T-helper 2 cell treated with Interferon-gamma antibody and Interleukin-4, amounts not matched to agents 5 μg/mL and 100 μg/mL, for 36 hours (primary cell): ENCODE measurements at places on chromosomes 16 and 17.

- H3K4me1 ChIP-seq, result no peaks in the 10 kb centered on the region
- no peak overlapping the region for H3K4me3 ChIP-seq
- H3K27ac ChIP-seq, result no peak overlapping the region
- no peaks in the 10 kb centered on the region for H3K27me3 ChIP-seq
These were observed 673.7 kb downstream of the CDH8 start for GRCh38 chr16:61362585-61362984.

DNA sequence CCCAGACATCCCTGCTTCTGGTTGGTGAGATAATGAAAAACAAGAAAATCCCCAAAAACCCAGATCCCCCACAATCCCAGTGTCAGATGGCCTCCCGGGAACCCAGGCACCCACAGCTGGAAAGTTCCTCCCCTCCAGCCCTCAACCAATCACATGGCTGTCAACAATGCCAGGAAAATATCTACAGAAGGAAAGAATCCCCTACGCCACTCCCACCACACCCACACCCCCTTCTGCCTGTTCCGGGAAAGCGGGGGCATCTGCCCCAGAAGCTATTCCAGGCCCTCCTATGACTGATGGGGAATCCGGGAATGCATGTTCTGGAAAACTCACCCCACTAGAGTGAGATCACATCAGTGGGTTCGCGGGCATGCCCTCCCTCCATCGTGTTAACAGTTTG lies 1.8 kb downstream of the TMEM95 start:
- peaks cover 3% of the 10 kb centered on the region for H3K27me3 ChIP-seq
- no peak overlapping the region for H3K4me3 ChIP-seq
- peaks cover 9% of the 10 kb centered on the region for H3K36me3 ChIP-seq
- no peak for DNase-seq
- H3K27ac ChIP-seq, result no peak overlapping the region

- H3K36me3 ChIP-seq, result peaks cover 19% of the 10 kb centered on the region
- no peak for DNase-seq
- peak overlapping the region; percentile 95 for H3K4me3 ChIP-seq
- peaks cover 48% of the 10 kb centered on the region for H3K4me1 ChIP-seq
- no peaks in the 10 kb centered on the region for H3K27me3 ChIP-seq
These were observed 1.3 kb downstream of the GNGT2 start for GRCh38 chr17:49209061-49209571.

GRCh38 chr16:58733248-58733670 lies 857 bp downstream of the GOT2 start:
- peaks cover 22% of the 10 kb centered on the region for H3K4me1 ChIP-seq
- H3K4me3 ChIP-seq, result peak overlapping the region; percentile 99
- H3K27me3 ChIP-seq, result no peaks in the 10 kb centered on the region
- peak overlapping the region; percentile 85 for H3K27ac ChIP-seq

- no peaks in the 10 kb centered on the region for H3K4me1 ChIP-seq
- no peaks in the 10 kb centered on the region for H3K36me3 ChIP-seq
- no peak overlapping the region for H3K4me3 ChIP-seq
- no peak for DNase-seq
These were observed 162.6 kb downstream of the SALL1 start for GRCh38 chr16:50988441-50988840.

- H3K4me1 ChIP-seq, result no peaks in the 10 kb centered on the region
- H3K4me3 ChIP-seq, result no peak overlapping the region
- no peaks in the 10 kb centered on the region for H3K36me3 ChIP-seq
- H3K27ac ChIP-seq, result no peak overlapping the region
These were observed 634.6 kb upstream of the SOX9 start for GRCh38 chr17:71486261-71486660.

DNA sequence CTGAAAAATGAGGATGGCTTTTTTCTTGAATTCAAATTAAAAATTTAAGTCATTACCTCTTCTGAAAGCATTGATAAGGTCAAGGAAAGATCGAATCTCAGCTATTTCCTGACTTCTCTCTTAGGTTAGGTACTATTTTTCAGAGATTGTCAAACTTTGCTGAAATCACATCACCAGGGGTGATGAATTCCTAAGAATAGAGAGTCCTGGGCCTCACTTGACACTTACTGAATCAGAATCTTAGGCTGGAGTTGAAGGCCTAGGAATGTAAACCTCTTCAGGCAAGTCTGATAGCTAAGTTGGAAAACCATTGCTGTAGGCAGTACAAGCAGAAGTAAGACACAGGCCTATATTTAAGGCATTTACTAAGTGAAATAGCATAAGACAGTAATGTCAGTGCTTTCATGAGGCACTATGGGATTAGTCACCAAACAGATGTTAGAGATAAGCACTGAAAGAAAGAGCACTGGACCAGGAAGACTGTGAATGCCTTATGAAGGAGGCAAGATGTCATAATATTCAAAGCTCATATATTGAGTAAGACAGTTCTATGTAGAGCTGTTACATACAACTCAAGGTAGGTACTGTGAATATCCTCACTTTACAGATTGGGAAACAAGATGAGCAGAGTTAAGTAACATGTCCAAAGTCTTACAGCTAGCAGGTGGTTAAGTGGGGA lies 21.5 kb downstream of the DCAF7 start:
- no peak for DNase-seq
- H3K27ac ChIP-seq, result no peak overlapping the region
- H3K4me1 ChIP-seq, result peaks cover 13% of the 10 kb centered on the region
- H3K36me3 ChIP-seq, result peaks cover 11% of the 10 kb centered on the region

- no peak overlapping the region for H3K27ac ChIP-seq
- no peak overlapping the region for H3K4me3 ChIP-seq
- peaks cover 7% of the 10 kb centered on the region for H3K4me1 ChIP-seq
- peaks cover 25% of the 10 kb centered on the region for H3K36me3 ChIP-seq
- H3K27me3 ChIP-seq, result no peaks in the 10 kb centered on the region
- no peak for DNase-seq
These were observed 51.2 kb downstream of the SKAP1 start for GRCh38 chr17:48378708-48379392.

- H3K27me3 ChIP-seq, result no peaks in the 10 kb centered on the region
- no peak for DNase-seq
- H3K36me3 ChIP-seq, result no peaks in the 10 kb centered on the region
These were observed 55.5 kb upstream of the FAM20A start for GRCh38 chr17:68656666-68657065.

- H3K36me3 ChIP-seq, result no peaks in the 10 kb centered on the region
- no peak overlapping the region for H3K4me3 ChIP-seq
- no peak overlapping the region for H3K27ac ChIP-seq
- DNase-seq, result no peak
- peaks cover 17% of the 10 kb centered on the region for H3K4me1 ChIP-seq
These were observed 14.4 kb downstream of the CA4 start for GRCh38 chr17:60164164-60164563.

- peak; percentile 51 for DNase-seq
- H3K27ac ChIP-seq, result peak within 1 kb of the TSS; percentile 80
- peak within 1 kb of the TSS; percentile 85 for H3K4me3 ChIP-seq
- peaks cover 39% of the 10 kb centered on the region for H3K4me1 ChIP-seq
These were observed at the start of gene PRRT2 for GRCh38 chr16:29811896-29812665. TSS of gene PRRT2 (plus strand) at chr16:29812193. CDS start at chr16:29813055, 862 bp downstream.

DNA sequence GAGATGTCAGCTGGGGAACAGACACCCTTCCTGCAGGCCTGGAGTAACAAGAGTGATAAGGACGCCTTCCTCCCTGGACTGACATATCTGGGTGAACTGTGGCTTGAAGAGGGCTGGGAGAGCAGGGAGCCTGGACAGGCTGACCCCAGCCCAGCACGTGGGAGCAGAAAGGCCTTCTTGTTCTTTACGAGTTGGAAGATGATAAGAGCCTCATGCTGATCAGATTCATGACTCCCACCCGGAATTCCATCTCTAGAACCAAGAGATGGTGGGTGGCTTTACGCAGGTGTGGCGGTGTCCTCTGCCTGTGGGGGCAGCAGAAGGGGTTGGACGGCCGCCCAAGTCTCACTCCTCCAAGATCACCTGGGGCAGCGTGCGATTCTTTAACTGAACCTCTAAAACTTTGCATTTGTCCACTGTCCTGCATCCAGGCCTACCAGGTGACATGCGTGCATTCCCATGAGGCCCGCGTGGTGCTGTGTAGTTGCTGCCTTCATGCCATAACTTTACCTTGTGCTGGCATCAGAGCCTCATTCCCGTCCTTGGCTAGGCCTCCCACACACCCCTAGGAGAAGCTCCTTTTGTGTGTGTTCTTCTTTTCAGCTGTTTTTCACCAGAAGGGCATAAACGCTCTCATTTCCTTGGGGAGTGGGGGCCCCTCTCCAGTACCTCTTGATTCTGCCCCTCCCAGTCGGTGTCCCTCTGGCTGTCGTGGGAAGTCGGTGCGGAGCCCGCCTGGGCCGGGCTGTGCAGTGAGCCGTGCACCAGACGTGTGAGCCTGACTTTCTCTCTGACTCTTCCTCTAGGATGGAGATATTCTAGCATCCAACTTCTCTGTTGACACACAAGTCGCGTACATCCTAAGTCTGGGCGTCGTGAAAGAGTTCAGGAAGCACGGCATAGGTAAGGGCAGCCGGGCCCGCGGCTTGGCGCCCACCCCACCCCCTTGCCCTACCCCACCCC lies 13.3 kb downstream of the C16orf90 start:
- no peaks in the 10 kb centered on the region for H3K27me3 ChIP-seq
- H3K4me1 ChIP-seq, result no peaks in the 10 kb centered on the region
- no peak overlapping the region for H3K27ac ChIP-seq
- no peak overlapping the region for H3K4me3 ChIP-seq
- peaks cover 23% of the 10 kb centered on the region for H3K36me3 ChIP-seq
- DNase-seq, result no peak

GRCh38 chr17:37824534-37825485 lies 80.0 kb upstream of the HNF1B start:
- no peak overlapping the region for H3K4me3 ChIP-seq
- peaks cover 32% of the 10 kb centered on the region for H3K4me1 ChIP-seq
- DNase-seq, result no peak

DNA sequence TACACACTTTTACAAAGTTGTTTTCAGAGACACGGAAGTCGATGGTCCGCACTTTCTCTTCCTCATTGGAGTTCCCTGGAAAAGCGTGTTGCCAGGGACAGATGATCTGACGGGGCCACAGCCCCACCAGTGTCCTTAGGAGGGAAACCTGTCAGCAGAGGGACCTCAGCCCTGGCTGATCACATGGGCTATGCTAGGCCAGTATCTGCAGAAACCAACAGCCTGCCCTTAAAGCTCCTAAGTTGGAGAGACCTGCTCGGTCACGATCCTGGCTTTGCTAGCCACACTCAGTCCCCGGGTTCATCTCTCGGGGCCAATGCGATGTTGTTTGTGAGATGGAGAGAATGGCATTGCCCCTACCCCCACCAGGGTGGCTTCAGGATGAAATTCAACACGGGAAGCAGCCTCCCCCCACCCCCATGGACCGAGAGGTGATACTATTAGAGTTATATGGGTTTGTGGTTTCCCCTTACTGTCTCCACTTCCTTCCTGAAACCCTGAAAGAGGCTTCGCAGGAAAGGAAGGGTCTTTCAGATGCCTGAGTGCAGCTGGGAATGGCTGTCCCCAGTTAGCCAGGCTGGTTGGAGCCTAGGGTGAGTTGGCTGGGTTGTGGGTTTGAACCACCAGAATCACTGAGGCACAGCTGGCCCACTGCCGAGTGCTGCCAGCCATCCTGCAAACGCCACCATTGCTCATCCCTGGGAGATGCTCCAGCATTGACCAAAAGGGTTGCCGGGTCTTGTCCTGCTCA lies 16.6 kb downstream of the RMI2 start:
- peak overlapping the region; percentile 86 for H3K4me3 ChIP-seq
- H3K27me3 ChIP-seq, result no peaks in the 10 kb centered on the region
- H3K27ac ChIP-seq, result peak overlapping the region; percentile 69

GRCh38 chr16:17194190-17194780 lies 276.5 kb downstream of the XYLT1 start:
- H3K4me1 ChIP-seq, result no peaks in the 10 kb centered on the region
- H3K36me3 ChIP-seq, result peaks cover 47% of the 10 kb centered on the region
- no peaks in the 10 kb centered on the region for H3K27me3 ChIP-seq
- peak; percentile 21 for DNase-seq

DNA sequence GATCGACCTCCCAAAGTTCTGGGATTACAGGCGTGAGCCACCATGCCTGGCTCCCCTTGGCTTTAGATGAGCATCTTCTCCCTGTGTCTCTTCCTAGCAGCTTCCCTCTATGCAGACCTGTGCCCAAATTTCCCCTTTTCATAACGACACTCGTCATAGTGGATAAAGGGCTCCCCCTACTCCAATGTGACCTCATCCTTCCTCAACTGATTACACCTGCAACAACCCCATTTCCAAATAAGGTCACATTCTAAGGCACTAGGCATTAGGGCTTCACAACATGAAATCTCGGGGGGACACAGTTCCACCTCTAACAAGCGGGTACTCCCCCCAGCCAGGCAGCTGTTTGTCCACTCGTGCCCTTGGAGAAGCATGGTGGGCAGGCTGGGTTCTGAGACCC lies 10.3 kb downstream of the KIF19 start:
- no peak for DNase-seq
- H3K27ac ChIP-seq, result no peak overlapping the region
- no peak overlapping the region for H3K4me3 ChIP-seq
- H3K36me3 ChIP-seq, result no peaks in the 10 kb centered on the region
- H3K27me3 ChIP-seq, result peaks cover 3% of the 10 kb centered on the region

GRCh38 chr17:65191811-65192740 lies 54.9 kb downstream of the RGS9 start:
- peaks cover 41% of the 10 kb centered on the region for H3K36me3 ChIP-seq
- H3K4me3 ChIP-seq, result no peak overlapping the region
- H3K27ac ChIP-seq, result peak overlapping the region; percentile 34
- peak; percentile 48 for DNase-seq

DNA sequence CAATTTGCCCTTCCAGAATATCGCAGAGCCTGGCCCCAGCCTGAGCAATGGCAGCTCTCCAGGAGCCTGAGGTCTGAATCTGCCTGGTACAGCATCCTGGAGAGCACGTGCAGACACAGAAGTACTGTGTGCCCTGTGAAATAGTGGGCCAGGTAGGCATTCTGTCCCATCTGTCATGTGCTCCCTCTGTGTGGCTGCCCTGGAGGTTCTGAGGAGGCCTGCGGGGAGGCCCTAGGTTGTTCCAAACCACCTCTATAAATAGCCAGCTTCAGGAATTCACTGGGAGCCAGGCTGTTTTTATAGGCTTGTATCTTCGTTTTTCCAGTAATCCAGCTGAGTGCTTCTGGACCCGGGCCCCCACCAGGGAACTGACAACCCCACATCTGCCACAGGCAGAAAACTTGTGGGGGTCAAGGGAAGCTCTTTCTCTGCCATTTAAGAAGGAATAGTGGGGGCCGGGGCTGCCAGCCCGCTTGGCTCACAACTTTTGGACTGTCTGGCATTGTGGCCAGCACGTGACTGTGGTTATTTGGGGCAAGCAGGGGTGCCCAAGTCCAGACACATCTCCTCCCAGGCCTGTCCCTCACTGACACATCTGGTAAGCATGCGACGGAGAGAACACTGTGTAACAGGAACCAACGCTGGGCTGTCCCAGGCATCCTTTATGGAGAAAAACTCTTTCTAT lies 356.3 kb upstream of the TNRC6C start:
- H3K27ac ChIP-seq, result no peak overlapping the region
- no peak overlapping the region for H3K4me3 ChIP-seq
- H3K27me3 ChIP-seq, result peaks cover 5% of the 10 kb centered on the region

DNA sequence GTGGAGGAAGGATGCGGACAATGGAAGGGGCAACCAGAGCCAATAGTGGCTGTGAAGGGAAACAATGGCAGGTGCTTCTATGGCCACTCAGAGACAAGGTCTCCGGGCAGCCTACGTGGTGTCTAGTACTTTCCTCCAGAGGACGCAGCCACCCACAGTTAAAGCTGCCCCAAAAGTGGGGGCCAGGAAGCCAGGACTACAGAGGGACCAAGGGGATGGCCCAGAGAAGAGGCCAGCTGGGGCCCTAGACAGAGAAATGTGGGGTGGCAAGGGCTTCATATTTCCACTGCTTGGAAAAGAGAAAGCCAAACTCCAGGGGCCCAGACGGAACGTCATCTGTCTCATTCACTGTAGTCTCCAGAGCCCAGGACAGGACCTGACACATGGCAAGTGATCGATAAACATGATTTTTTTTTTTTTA lies 837 bp upstream of the PER1 start:
- H3K27ac ChIP-seq, result no peak overlapping the region
- H3K4me3 ChIP-seq, result peak overlapping the region; percentile 95
- no peaks in the 10 kb centered on the region for H3K27me3 ChIP-seq
- peaks cover 9% of the 10 kb centered on the region for H3K36me3 ChIP-seq
